NCI-H1048 (cell line): ENCODE measurements at places on chromosomes 1 and 21.

DNA sequence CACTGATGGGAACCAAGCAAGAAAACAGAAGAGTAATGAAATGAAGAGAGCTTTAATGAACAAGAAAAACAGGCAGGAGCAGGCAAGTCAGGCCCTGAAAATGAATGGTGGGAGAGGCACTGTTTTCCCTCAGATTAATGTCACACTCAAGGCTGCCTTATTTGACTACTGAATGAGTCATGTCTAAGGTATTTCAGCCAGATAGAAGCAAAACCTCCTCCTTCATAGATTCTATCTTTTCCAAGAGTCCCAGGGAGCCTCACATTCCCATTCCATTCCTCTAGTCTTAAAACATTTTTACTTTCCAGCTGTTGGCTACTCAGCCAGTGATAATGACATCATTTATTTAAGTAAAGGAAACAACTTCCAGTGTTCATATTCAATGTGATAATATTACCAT, 228.4 kb upstream of the NRIP1 start:
- DNase-seq = no peak

GRCh38 chr1:203408486-203409481, 57.9 kb upstream of the FMOD start:
- DNase-seq = no peak

DNA sequence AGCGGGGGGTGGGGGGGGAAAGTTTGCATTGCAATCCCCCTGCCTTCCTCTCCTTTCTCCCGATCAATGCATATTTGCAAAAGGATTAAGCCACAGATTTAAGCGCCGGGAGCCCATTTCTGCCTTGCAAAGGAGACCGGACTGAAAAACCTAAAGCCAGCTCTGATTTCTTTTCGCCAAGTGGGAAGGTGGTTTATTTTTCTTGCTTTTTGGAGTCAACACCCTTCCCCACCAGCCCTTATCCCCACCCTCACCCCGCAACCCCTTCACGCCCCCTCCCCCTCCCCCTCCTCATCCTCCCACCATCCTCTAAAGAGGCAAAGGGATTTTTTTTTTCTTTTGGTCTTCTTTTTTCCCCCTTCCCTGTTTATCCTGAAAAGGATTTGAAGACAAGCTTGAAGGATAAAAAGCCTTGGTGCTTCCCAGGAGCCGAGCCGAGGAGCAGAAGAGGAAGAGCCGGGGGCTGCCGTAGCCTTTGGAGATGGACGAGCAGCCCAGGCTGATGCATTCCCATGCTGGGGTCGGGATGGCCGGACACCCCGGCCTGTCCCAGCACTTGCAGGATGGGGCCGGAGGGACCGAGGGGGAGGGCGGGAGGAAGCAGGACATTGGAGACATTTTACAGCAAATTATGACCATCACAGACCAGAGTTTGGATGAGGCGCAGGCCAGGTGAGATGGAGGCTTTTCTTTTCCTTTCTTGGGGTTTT, 513 bp downstream of the PBX1 start:
- peak; percentile 79 for DNase-seq

GRCh38 chr21:35376406-35377135, 327.5 kb upstream of the RUNX1 start:
- no peak for DNase-seq

- no peak for DNase-seq
Observed at GRCh38 chr1:5493851-5494311, 498.3 kb downstream of the NPHP4 start.

DNA sequence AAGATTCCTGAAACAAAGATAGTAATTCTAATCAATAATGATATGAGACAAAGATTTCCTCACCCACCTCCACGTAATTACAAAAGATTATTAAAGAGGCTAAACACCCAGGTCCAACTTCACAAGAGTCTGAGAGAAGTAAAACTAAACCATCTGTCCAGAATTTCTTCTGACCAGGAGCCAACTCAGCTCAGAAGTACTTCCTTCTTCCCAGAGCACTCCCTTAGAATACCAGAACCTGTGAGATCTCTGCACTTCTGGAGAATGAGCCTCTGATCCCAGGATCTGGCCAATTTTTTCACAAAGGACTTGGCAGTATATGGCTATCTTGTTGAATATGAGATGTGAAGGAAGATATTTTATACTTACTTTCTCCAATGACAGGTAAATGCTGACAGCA, 120.6 kb upstream of the PALMD start:
- DNase-seq = no peak

DNA sequence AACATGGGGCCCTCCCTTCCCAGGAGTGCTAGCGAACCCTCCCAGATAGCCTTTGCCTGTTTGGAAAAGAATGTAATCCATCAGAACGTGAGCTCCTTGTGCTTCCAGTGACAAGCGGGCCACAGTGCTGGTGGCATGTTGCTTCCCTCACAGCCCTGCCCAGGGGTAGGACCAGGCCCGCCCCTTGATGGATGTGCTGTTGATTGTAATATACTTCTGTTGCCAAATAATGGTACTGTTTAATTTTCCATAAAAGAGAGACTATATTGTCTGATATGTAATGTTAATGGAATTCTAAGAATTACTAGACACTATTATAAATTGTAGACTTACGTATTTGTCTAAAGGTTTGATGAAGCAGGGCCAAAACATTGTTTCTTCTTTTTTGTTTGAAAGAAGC, 16.4 kb downstream of the ATP5PO start:
- DNase-seq = no peak

GRCh38 chr21:17789656-17790055, 29.5 kb downstream of the C21orf91 start:
- no peak for DNase-seq

- no peak for DNase-seq
Observed at GRCh38 chr1:157995583-157996169, 2.2 kb downstream of the KIRREL1 start.

GRCh38 chr1:185156288-185156853, 382 bp downstream of the TRMT1L start:
- DNase-seq = no peak

DNA sequence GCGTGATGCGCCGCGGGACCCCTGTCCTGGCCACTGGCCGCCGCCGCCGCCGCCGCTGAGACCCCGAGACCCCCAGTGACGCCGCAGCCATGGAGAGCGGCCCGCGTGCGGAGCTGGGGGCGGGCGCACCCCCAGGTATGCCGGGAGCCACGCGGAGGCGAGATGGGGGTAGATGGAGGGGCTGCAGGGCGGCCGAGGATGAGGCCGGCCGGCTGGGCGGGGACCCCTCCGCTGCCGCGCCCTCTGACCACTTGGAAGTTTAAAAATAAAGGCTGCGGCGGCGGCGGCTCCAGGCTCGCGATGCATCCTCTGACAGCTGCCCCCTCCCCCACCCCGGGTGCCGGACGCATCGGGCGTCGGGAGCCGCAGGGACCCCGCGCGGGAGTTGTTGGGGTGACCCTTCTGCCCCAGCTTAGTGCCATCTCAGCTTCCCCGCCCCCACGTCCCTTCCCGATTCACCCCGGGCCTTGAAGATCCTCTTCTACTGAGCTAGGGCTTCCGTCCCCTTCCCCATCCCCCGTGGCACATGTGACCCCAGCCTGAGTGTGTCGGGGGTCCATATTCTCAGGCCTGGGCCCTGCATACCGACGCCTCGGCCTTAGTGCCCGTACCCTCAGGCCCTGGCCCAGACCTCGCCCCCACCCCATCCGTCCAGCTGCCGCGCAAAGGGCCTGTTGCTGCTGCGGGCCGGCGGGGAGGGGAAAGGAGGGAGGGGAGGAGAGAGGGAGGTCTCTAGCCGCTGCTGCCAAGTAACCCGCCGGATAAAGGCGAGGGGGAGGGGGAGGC, 562 bp downstream of the MAP7D1 start:
- DNase-seq = no peak

DNA sequence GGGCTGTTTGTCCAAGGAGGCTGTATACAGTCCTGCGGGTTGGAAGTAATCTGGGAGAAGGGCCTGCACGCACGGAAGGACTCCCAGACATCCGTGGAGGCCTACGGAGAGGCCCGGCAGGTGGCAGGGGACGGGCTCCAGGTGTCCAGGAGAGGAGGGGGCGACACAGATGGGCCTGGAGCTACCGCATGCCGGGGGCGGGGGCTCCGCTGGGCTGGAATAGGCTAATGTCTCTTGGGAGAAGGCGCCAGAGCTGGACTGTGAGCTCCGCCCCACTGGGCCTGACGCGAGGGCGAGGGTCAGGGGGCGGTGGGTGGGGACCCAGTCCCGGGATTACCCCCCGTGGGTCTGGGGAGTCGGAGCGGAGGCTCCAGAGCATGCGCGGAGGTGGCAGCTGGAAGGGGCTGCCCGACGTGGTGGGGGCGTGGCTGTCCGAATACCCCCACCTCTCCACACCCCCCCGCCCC, 659 bp downstream of the AGO1 start:
- DNase-seq = no peak

- no peak for DNase-seq
Observed at GRCh38 chr21:43575473-43575844, 83.8 kb downstream of the HSF2BP start.

- no peak for DNase-seq
Observed at GRCh38 chr1:84853741-84854721, 39.0 kb downstream of the LPAR3 start.

DNA sequence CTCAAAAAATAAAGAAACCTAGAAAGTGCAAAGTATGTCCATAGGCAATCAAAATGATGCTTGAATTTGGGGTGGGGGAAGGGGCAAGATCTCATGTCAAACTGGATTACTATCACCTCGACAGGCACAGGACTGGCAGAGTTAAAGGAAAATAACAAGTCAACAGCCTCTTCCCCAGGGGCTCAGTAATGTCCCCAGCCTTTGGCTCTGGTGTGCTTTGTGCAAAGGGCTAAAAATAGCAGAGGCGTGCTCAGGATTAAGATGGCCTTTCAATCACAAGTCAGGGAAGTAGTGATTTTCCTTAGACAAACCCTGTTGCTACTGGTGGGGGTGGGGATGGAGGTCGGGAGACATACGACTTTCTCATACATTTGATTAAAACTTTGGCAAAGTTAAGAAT, 63.5 kb upstream of the OLIG2 start:
- DNase-seq = no peak

- no peak for DNase-seq
Observed at GRCh38 chr1:180911640-180912191, 981 bp upstream of the KIAA1614 start.

- DNase-seq = peak; percentile 88
Observed at GRCh38 chr1:205543351-205544301, 39.2 kb downstream of the CDK18 start.

DNA sequence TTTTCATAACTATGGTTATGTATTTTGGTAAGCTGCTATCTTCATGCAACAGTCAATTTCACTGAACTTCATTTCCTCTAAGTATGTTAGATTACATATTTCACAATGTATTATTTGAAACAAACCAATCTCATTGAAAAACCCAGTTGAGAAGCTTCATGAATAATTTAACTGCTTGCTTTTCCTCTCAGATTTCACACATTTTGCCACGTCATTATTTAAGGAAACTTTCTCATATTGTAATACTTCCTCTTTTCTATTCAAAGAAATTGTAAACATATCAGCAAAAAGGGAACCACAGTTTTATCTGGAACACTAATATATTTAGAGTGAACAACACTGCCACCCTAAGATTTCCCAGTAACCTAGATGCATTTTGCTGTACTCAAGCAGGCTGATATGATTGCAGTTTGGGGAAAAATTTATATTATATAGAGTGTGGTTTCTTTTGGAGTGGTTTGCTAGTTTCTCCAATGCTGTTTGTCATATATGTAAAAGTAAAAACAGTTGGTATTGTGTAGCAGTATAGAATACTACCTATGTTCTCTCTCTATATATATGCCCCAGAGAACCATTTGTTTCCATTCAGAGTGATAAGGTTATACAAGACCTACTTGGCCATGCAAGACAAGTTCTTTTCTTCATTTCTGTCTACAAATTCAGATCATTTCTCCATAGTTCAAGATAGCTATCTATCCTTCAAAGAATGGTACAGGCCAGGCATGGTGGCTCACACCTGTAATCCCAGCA, 28.4 kb upstream of the AHCTF1 start:
- no peak for DNase-seq

DNA sequence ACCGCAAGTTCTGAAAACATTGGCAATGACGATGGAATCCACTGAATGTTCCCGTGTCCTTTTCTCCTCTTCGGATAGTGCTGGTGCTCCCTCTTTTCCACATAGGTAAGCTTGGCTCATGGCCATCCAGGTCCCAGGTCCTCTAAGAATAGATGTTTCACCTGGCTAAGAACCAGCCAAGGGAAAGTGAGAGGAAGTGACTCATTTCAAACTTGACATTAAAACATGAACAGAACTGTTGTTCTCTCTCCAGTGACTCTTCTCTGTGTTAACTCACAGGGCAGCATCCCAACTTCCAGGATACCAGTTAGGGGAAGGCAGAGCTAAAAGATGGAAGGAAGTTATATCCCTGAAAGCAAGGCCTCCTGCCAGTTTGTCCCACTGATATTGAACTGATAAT, 493.8 kb upstream of the CHRM3 start:
- no peak for DNase-seq
